ENCODE measurements at places on chromosomes 5 and 9.

- DNase-seq, result no peak
These were observed 13.2 kb downstream of the MACIR start for GRCh38 chr5:103271570-103272289.

GRCh38 chr5:131525805-131526204, 109.2 kb downstream of the RAPGEF6 start:
- no peak for DNase-seq

DNA sequence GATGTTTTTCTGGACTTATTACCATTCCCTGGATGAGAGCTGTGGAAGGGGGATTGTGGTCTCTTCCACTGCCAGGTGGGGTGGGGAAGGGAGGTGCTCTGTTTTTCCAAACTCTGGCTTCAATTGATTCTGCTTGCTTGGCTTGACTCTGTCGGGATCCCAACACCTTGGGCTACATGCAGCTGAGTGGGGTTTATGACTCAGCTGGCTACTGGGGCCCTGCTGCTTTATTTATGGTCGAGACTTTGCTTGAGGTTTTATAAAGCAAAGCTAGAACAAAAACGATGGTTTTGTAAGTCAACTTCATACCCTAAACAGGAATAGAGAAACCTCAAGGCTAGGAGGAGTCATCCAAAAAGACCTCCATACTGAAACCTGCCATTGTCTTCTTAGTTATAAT, 76.3 kb downstream of the AOPEP start:
- DNase-seq, result no peak

DNA sequence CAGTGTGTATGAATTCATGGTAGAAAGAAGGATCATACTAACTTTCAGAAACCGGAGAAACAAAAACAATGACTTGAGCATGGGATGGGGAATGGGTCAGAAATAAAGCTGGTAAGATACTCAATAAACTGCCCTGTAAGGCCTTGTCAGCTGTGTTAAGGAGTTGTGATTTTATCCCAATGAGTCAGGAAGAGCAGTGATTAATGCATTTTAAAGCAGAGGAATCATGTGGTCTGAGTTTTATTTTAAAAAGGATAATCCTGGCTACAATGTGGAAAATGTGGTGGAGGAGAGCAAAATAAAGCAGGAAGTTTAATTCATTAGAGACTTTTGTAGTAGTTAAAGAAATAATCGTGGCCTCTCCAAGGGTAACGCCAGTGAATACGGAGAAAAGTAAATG, 28.7 kb downstream of the DHX29 start:
- DNase-seq, result no peak

- DNase-seq, result no peak
These were observed 40.0 kb downstream of the GABRG2 start for GRCh38 chr5:162107591-162107990.

GRCh38 chr9:71980266-71981190, 69.1 kb downstream of the C9orf85 start:
- no peak for DNase-seq

- no peak for DNase-seq
These were observed 370.8 kb upstream of the RIOK2 start for GRCh38 chr5:97553604-97554452.

- DNase-seq, result peak; percentile 9
These were observed 21.3 kb downstream of the CCDC69 start for GRCh38 chr5:151202381-151203139.

DNA sequence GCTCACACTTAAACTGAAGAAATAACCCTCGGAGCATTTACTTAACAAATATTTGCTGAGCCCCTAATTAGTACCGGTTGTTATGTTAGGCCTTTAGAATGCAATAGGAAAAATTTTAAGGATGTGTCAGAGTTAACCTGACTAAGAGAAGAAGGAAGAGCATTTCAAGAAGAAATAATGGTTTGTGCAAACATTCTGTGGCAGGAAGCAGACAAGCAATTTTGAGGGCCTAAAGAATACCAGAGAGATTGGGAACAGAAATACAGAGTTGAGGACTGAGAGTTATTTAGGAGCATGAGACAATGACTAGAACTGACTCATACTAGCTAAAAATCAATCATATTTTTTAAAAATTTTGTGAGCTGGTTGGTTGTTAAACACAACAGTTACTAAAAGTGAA, 218.8 kb downstream of the PRR16 start:
- no peak for DNase-seq

DNA sequence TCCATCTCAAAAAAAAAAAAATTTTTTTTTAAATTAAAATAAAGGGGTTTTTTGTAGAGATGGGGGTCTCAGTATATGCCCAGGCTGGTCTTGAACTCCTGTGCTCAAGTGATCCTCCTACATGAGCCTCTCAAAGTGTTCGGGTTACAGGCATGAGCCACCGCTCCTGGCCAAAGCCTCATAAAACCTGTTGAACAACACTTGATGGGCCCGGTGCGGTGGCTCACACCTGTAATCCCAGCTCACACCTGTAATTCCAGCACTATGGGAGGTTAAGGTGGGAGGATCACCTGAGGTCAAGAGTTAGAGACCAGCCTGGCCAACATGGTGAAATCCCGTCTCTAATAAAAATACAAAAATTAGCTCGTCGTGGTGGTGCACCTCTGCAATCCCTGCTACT, 7.7 kb upstream of the NPM1 start:
- no peak for DNase-seq

DNA sequence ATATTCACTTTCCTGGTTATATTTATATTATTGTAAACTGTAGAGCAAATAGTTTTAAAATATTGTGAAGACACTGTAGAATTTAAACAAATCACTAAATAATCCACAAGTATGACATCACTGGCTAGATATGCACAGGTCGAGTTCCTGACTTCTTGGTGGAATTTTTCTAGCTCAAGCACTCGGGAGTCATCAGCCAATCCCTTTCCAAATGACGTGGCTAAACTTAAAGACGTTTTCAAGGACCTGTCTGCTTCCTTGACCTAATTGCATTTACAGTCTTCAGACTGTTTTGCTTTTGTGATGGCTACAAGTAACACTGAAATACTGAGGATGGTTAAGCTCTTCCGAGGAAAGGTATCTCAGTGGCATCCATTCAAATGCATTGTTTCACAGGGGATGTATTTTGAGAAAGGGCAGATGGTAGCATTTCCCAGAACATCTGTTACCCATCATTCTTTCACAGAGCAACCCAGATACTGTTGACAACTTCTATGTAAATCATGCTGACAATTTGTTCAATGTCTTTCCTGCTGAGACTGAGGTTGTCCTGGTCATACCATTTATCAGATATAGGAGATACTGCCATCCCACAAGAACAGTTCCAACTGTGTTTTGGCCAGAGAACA, 262.8 kb downstream of the CDH10 start:
- no peak for DNase-seq

GRCh38 chr9:89639961-89640360, 35.1 kb downstream of the GADD45G start:
- no peak for DNase-seq

DNA sequence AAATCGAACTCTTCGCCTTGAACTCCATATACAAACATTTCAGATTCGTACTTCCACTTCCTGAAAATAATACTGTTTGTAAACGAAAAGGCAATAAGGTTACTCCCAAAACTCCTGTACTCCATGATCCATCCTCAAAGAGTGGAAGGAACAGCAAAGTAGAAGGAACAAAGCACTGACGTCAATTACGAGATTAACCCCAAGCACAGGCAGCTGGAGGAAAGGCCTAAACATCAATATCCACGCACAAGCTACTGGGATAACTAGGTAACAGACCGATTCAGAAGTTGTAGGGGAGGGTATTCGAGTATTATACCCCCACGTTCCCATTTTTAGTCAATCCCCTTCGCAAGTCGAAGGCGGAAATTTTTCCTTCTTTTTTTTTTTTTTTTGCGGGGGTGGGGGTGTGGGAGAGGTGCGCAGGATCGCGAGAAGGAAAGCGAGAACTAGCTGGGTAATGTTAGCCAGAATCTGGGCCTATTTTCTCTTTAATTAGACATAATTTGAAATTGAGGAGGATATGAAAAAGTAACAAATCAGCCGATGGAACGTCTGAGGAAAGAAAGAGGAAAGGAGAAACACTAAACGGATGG, 909 bp downstream of the AFF4 start:
- DNase-seq, result peak; percentile 51

DNA sequence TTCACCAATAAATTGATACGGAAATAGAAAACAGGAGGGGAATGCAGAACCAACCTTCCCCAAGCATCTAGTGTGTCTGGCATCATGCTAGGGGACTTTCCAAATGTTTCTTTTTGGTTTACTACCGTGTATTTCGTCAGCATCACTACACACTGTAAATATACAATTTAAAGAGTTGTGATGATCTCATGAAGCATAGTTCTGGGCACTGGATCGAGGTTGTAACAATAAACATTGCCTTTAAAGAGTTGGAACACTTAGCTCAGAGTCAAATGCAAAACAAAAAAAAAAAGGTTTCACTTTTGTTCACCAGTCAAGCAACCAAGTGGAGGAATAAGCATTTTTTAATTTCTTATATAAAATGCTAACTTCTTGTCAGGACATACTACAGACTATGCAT, 2.9 kb upstream of the SCAI start:
- no peak for DNase-seq

DNA sequence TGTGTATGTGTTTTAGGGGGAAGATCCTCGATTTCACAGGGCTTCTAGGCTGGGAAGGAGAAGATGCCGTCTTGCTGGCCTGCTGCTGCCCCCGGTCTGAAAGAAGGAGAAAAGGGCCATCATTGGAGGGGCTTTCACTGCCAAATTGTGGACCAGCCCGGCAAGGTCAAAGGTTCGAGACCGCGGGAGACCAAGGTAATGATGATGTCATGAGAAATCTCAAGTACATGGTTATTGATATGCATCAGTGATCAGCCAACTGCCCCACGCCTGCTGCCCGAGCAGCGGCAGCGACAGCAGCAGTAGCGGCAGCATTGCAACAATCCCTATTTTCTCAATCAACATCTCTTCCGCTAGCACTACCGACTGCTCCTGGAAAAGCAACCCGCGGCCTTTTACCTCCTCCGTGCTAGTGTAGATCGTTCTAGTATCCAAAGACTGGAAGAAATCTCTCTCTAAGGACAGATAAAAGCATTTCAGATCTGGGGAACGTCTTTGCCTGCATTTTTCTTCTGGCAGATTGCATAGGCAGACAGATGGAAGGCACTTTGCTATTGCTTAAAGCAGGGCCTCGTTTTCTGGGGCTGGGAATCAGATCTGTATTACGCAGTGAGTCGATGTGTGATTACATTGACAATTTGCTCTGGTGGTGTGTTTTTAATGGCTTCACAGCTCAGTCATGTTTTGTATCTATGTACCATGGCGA, 215.3 kb downstream of the MEF2C start:
- DNase-seq, result no peak

GRCh38 chr9:125262294-125262991, 817 bp downstream of the GAPVD1 start:
- DNase-seq, result no peak

GRCh38 chr9:119667163-119667562, 297.9 kb upstream of the BRINP1 start:
- no peak for DNase-seq

DNA sequence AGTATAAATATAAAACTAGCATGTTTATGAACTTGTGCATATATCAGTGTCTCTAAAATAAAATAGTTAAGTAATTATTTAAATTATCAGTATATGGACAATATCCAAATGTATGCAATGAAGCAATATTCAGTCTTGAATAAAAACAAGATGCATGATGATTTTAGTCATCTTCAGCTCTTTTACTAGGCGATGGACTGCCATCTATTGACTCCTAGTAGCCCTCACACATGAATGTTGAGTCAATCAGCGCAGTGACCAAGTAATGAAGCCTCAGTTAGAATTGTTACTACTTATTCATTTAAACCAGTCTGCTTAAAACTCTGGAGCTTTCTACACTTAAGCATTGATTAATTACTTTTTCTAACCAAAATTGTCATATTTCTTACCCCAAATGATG, 92.9 kb upstream of the GRHPR start:
- DNase-seq, result no peak

DNA sequence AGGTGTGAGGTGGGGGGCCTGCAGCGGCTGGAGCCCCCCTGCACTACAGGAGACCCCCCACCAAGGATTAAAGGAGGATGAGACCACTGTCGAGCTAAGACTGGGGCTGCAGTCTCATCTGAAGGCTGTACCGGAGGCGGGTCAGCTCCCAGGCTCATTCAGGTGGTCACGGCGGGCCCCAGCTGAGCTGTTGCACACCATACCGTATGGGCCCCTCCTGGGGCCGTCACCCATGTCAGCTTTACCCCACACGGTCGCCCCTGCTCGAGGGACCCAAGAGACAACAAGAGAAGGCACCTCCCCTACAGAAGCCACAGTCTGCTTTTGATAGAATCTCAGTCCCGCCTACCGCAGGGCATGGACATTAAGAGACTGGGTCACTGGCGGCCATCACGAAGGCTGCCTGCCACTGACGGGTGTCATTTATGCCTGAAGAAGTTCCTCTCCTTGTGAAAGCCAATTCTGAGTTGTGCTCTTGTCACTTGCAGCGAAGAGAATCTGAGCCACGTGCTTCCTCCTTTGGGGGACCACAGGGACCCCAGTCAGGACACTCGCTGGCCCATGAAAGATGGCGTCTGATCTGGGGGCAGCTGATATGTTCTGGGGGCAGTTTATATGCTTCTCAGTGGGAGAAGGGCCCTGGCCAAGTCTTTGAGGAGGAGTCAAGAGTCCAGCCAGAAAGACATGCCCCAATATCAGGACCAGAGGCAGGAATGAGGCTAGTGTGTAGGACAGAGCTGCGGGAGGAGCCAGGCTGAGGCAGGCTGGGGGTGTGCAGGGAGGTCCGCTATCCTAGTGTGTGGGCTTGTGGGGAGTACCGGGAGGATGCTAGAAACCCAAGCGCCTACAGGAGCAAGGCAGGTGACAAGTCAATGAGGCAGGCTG, 102.4 kb downstream of the ZNF354C start:
- no peak for DNase-seq

- DNase-seq, result no peak
These were observed 65.4 kb upstream of the SLC1A1 start for GRCh38 chr9:4424891-4425290.

- no peak for DNase-seq
These were observed 115.8 kb upstream of the KIF2A start for GRCh38 chr5:62190173-62190572.

DNA sequence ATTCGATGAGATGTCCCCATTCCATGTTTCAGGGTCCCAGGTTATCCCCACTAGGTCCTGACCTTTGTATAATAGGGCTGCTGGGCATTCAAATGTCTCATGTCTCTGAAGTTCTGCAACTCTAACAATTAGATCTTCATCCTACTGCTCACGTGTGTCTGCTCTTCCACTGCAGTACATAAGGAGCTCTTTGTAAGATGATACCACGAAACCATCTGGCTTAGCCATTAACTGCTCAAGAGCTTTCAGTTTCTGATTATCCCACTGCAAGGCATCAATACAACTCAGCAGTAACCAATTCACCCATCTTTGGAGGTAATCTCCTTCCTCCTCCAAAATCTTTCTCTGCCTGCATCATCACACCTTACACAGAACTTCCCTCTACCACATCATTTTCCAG, 49.9 kb upstream of the PPP2CA start:
- no peak for DNase-seq

- no peak for DNase-seq
These were observed 28.7 kb upstream of the ZSWIM6 start for GRCh38 chr5:61303346-61303745.

DNA sequence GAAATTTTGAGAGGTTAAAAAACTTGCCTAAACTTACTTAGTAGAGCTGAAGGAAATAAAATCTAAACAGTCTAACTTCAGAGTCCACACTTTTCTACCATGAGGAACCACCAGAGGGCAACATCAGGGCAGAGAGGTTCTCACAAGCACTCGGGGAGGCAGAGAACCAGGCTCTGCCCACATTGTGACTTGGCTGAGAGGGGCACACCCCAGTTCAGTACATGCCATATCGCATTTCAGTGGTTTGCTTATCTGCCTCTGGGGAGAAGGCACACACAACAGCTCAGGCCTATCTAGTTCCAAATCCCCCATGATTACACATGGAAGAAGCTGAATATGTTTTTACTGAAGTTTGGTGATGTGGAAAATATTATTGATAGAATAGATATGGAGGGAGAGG, 49.2 kb downstream of the EQTN start:
- no peak for DNase-seq

Data from Caco-2 (cell line).